ENCODE measurements at places on chromosomes 13 and 19.

DNA sequence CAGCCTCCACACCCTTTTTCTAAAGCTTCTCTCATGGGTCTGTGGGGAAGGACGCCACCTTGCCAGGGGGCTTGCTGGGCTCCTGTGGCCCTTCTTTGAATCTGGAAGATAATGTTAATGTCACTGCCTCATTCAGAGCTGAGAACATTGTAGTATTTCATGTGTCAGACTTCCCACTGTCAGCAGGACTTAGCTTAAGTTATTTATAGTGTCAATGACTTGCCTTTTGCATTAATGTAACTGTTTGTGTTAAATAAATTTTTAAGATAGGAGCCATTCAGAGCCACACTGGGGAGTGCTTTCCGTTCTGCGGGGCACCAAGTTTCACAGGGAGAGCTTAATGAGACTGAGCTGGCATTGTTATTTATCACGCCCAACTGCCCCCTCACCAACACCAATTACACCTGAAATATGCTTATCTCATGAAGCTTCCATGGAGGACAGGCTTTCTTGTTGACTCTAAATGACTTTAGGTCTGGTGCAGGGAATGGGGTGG is 226.9 kb upstream of the UBL3 start:
- DNase-seq = no peak

GRCh38 chr19:9538183-9539058 is at the start of gene ZNF426:
ZNF426 (minus strand) TSS chr19:9538645; CDS start chr19:9536232, 2,413 bp downstream.
- peak; percentile 17 for DNase-seq

DNA sequence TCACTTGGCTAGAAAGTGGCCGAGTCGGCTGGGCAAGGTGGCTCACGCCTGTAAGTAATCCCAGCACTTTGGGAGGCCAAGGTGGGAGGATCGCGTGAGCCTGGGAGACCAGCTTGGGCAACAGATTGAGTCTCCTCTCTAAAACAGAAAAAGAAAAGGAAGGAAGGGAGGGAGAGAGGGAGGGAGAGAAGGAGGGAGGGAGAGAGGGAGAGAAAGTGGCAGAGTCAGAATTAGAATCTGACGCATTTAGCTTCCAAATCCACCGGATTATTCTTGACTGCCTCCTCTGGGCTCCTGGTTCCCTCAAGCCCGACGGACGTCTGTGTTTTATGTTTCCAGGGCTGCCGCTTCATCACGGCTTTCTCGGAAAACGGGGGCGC is 22.5 kb downstream of the LRFN3 start:
- no peak for DNase-seq

DNA sequence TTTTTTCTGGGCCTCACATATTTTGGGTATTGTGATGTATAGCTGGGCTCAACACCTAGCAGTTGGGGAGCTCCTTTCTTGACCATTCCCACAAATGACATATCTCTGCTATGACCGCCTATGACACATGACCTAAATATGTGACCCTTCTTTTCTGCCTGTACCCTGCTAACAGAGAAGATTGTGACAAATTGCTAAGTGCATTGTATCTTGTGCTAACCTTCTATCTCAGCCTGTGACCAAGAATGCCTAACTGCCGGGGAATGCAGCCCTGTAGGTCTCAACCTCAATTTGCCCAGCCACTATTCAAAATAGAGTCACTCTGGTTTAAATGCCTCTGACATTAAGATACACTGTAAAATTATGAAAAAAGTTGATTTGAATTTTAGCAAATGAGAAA is 6.8 kb upstream of the ZNF429 start:
- no peak for DNase-seq

DNA sequence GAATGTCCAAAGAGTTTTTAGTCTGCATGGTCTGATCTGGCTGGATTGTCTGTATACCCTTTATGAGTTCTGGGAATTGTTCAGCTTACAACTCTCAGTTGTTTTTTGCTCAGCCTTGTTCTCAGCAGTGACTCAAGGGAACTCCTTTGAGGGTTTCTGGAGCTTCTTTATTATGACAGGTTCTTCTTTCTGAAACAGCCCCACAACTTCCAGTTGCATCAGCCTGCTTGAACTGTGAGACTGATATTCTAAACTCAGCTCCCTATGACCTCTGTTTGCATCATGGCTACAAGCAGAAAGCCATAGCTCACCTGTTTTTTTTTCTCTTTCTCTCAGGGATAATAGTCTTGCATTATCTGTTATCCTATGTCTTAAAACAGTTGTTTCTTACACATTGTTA is 85.0 kb downstream of the TDRD3 start:
- no peak for DNase-seq

- DNase-seq = no peak
These were observed 694.3 kb upstream of the SGCG start for GRCh38 chr13:22486490-22486889.

Measured in NCI-H187 (cell line).